ENCODE measurements at places on chromosomes 7 and 10. TPM values are rescaled to one million over a fixed set of nuclear protein-coding genes. Genes with fewer than 3 reads are reported as not detected.

The PPP1R3A gene
- total RNA-seq, result not detected

The SORBS1 gene
- 0.18 TPM for total RNA-seq

DNA sequence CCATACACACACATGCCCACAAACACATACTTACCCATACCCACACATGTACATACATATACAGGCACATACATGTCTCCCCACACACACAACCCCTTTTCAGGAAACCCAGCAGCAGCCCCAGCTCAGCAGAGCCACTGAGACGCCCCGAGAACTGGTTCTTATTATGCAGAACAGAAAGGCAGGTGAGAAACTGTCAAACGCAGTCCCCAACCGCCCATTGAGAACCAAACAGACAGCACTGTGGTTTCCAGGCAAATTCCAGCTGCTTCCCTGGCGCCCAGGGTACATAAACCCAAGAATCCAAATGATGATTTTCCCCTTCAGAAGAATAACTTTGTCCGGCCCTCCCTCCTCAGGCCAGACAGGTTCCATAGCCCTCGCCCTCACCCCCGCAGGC lies 366.6 kb upstream of the ZMIZ1 start:
- DNase-seq, result no peak

DNA sequence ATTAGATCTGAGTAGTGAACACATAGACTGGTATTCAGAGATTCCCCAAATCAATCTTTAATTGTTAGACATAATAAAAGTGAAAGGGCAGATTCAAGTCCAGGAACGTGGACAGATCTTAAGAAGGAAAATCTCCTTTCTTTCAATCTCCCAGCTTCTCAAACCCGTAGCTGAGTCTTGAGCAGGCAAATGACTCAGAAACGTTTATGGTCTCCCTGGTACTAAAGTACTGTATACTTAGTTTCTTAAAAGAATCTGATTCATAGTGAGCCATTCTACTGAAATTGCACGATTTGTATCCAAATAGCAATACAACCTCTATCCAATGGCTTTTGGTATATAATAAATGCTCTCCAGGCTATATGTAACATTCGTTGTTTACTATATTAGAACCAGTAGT lies 140.4 kb upstream of the RHEB start:
- DNase-seq, result peak; percentile 40

- DNase-seq, result no peak
Observed at GRCh38 chr7:1377111-1377909, 82.0 kb downstream of the MICALL2 start.

GRCh38 chr7:25750744-25751508 lies 401.1 kb upstream of the NFE2L3 start:
- no peak for DNase-seq
